Thoracic aorta (tissue), 2 donors: ENCODE measurements at places on chromosomes 6 and 20.

DNA sequence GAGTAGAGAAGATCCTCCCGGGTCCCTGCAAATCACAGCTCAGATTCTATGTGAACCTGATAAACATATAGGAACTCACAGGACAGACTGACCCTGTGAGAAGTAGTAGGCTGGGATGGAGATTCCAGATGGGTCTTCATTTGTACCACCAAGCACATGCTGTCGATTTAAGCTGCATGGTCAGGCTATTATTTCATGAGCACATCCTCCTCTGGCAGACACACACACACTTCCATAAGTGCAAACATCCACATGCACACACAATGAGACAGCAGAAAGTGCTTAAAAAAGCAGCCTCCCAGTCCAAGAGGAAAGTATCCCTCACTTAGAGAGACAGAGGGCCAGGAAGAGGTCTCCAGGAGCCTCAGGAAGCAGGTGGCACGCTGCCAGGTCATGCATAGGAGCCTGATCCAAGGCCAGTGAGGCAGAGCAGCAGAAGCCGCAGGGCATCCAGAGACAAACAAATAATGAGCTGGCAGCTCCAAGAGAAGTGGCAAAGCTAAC is 131.8 kb downstream of the UNC5CL start:
- no peak for DNase-seq

DNA sequence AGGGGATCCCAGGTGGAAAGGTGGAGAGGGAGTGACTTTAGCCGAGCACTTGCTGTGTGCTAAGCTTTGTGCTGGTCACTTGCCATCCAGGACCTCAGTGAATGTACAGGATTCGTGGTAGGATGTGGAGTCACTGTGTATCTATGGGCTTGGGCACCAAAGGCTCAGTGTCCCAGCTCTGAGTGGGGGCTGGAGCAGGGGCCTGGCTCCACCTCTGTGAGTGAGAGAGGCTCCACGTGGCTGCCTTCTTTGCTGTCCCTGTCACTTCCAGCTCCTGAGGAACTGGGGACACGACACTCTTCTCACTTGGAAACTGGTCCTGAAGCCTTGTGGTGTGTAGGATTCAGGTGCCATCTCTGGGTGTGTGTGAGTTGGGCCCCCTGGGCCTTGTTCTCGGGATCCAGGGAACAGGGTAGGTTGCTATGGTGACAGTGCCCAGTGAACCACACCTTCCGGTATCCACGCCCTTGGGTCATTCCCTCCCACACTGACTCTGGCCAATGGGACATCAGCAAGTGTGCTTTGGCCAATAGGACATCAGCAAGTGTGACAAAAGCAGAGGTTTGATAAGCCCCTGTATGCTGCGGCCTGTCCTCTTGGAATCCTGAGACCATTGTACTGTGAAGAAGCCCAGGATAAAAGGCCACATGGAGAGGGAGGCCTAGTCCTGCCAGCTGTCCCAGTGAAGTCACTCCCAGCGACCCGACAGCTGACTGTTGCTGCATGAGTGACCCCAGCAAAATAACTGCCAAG is 87.7 kb downstream of the CDH22 start:
- no peak for DNase-seq

DNA sequence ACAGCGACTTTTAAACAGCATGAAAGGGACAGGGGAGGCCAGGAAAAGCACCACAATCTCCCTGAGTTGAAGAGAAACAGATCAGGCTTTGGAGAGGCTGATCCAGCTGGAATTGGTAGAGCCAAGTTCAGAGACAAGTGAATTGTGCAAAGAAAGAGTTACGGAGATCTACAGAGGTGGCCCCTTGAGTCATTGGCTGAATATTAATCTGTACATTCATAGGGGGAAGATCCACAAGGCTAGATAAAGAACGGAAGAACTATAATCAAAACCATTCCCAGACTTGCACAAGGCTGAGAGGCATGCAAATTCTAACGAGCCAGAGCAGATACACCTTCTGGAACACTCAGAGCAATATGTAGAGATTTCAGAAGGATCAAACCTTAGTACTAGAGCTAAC is 14.2 kb upstream of the FOXQ1 start:
- no peak for DNase-seq

DNA sequence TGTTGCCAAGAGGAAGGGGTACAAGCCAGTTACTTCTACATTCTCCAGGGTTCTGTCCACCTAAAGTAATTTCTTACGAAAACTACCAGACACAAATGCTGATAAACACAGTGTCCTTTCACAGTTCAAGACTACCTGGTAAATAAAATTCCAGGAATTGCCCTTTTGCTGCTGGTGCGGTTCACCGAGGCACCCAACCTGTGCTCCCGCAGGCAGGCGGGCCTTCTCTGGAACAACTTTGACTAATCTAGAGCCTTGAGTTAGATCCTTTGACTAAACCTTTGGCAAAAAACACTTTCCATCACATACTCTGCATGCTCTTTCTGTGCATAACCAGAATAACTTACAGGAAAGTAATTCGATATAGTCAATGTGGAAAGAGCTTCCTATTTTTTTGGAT is 107.0 kb downstream of the HUS1B start:
- DNase-seq = no peak

- no peak for DNase-seq
Measured at GRCh38 chr6:126550323-126550722, 210.4 kb downstream of the CENPW start.

GRCh38 chr6:127148511-127148910 is 30.0 kb downstream of the RSPO3 start:
- no peak for DNase-seq

- no peak for DNase-seq
Measured at GRCh38 chr6:68740828-68741500, 105.9 kb downstream of the ADGRB3 start.
